ENCODE measurements at places on chromosomes 5 and 9.
A peak's percentile ranks its signal among the peaks of the same experiment; 100 is the strongest.

DNA sequence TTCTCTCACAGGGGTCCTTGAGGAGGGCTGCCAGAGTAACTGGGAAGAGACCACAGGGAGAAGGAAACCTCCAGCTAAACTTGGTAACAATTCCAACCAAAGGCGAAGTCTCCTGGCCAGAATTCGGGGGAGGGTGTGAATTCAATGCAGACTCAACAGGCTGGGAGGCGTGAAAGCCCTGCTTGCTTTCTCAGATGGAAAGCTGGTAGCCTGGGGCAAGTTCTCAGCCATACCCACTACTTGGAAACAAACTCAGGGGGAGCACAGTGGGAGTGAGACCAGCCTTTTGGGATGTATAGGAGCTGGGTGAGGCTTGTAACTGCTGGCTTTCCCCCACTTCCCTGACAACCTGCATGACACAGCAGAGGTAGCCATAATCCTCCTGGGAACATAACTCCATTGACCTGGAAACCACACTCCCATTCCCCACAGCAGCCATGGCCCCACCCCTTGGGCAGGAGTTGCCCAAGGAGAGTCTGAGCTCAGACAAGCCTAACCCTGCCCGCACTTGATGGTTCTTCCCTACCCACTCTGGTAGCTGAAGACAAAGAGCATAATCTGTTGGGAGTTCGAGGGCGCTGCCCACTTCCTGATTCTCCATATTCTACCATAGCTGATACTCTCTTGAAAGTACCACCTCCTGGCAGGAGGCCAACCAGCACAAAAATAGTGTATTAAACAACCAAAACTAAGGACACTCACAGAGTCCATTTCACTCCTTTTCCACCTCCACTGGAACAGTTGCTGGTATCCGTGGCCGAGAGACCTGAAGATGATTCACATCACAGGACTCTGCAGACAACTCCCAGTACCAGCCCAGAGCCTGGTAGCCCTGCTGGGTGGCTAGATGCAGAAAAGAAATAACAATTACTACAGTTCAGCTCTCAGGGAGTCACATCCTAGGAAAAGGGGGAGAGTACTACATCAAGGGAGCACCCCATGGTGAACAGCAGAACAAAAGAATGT, 123.8 kb downstream of the FAM170A start:
- no peak for DNase-seq

DNA sequence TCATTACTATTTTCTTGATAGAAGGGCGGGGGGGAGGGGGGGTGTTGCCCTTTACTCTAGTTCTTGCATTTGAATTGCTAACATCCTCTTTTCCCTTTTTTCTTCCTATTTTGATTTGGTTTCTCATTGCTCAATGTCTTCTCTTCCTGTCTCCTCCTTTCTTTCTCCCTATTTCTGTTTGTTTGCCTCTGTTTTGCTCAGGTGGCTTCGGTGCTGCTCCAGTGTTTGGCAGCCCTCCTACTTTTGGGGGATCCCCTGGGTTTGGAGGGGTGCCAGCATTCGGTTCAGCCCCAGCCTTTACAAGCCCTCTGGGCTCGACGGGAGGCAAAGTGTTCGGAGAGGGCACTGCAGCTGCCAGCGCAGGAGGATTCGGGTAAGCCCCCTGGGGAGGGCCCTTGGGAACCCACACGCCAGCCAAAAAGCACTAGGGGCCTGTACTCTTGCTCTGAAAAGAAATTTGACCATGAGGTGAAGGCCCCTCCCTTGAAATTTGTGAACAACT, 48.3 kb downstream of the FAM78A start:
- DNase-seq, result no peak

GRCh38 chr9:6922124-6922676, 164.4 kb downstream of the KDM4C start:
- DNase-seq, result no peak

DNA sequence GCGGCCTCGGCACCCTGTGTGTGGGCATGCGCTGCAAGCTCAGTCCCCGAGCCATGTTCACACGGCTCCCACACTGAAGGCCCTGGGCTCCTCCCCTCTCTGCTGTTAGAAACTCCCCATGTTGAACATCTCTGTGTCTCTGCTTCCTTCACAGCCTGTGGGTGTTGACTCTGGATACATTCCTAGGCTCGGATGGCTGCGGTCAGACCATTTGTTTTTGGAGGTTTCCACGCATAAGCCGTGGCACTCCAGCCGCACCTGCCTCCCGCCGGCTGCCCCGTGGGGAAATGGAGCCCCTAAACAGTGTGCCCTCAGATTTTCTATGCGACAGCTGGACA, 31.2 kb upstream of the LRRC14B start:
- no peak for DNase-seq

DNA sequence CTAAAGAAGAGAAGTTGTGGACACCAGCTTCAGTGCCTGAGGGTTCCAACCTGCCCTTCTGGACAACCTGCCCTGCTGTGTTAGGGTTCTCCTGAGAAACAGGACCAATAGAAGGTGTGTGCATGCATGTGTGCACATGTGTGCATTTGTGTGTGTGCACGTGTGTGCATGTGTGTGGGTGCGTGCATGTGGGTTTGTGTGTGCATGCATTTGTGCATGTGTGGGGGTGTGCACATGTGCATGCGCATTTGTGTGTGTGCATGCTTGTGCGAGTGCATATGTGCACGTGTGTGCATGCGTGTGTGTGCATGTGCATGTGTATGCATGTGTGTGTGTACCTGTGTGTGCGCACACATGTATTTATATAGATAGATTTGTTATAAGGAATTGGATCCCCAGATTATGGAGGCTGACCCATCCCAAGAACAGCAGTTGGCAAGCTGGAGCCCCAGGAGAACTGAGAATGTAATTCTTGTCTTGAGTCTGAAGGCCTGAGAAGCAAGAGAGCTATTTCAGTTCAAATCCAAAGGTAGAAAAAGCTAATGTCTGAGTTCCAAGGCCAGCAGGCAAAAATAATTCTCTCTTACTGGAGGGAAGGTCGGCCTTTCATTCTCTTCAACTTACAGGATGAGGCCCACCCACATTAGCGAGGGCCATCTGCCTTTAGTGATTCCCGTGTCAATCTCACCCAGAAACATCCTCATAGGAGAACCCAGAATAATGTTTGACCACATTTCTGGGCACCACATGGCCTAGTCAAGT, 62.9 kb upstream of the SYNPO start:
- no peak for DNase-seq

- DNase-seq, result no peak
Measured at GRCh38 chr5:59622848-59623247, 270.7 kb downstream of the PDE4D start.

DNA sequence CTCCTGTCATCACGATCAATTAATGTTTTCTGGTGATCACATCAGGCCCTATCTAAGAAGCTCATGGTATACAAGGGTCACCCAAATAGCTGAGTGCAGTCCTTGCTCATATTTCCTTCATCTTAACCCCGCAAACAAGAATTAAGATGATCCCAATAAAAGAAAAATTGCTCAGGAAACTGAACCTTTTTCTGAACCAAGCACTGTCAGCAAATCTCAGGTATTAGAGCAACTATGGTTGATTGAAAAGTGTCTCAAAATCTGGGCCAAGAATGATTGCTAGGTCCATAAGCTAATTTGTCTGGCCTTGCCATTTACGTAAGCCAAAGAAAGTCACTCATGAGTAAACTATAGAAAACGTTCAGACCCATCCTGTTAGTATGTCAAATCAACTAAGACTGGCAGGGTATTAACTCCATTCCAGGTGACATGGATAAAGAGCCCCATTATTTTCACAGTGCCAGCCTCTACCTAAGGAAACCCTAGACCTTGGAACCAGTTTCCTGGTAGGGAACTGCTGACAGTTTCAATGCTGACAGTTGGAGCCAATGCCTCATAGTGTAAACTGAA, 209.3 kb downstream of the DEPDC1B start:
- DNase-seq, result no peak

GRCh38 chr5:91390268-91390667, 7.2 kb upstream of the ARRDC3 start:
- DNase-seq, result no peak

- DNase-seq, result no peak
Measured at GRCh38 chr5:51380603-51381207, 2.5 kb upstream of the ISL1 start.

GRCh38 chr9:4797854-4798150, 5.1 kb downstream of the RCL1 start:
- DNase-seq, result no peak

- no peak for DNase-seq
Measured at GRCh38 chr9:70590315-70590677, 175.8 kb upstream of the KLF9 start.

DNA sequence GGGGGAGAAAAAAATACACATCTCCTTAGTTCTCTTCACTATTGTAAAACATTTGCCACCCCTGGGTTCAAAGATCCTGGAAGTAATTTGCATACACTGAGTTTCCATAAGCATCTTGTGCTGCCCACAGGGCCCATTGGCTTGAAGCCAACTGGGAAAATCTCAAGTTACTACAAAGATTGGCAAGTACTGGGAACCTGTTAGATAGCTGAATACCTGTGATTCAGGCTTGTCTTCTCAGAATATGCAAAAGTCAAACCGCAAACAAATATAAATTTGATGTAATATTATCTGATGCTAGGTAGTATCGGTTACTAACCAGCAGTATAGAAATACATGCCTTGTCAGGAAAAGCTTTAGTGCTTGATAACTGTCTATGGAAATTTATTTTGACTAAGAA, 156.9 kb upstream of the FST start:
- DNase-seq, result no peak

GRCh38 chr5:26894719-26895263, 143.6 kb downstream of the CDH9 start:
- DNase-seq, result no peak

DNA sequence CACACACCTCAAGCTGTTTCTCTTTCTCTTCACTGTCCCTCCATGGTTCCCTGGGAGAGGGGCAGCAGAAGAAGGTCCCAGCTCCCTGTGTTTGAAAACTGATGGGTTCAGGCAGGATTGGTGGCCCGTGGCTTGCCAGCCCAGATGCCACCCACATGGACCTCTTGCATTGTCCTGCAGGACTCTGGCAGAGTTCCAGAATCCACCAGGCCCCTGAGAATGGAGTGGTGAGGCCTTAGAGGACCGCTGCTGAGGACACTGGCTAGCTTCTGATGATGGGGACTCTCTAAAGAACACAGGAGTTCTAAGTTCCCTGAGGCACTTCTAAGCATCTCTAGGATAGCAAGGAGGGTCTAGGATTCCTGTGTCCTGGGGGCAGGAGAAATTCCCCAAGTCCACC, 24.8 kb downstream of the CTSL start:
- no peak for DNase-seq

DNA sequence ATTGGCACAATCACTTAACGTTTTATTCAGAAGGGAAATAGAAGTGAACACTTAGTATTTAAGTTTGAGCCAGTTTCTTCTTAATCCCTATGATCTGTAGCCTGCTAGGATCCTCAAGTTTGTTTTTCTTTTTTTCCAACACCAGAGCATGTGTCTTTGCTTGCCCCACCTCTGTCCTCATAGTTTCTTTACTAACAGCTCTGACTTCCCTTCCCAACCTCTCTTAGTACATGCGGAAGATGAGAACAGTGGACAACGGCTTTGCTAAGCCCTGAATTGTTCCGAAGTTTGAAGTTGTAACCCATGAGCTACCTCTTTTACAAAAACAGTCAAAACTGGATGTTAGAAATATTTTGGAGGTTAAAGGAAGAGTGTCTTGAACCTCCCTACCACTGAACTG, 61.7 kb upstream of the TAF11L2 start:
- no peak for DNase-seq

DNA sequence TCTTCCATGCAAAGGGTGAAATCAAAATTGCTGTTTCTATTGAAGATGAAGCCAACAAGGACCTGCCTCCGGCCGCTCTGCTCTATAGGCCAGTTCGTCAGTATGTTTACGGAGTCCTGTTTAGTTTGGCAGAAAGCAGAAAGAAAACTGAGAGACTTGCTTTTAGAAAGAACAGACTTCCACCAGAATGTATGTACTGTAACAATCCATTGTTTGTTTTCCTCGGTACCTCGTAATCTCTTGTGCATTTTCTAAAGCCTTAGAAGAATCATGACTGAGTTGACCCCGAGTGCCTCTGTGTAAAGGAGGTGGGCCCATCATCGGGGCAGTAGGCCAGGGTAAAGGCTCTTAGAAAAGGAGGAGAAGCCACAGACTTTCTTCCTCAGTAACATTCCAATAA, 44.2 kb upstream of the PHF2 start:
- DNase-seq, result no peak

GRCh38 chr5:18152671-18153070, 518.4 kb downstream of the TAF11L14 start:
- no peak for DNase-seq

DNA sequence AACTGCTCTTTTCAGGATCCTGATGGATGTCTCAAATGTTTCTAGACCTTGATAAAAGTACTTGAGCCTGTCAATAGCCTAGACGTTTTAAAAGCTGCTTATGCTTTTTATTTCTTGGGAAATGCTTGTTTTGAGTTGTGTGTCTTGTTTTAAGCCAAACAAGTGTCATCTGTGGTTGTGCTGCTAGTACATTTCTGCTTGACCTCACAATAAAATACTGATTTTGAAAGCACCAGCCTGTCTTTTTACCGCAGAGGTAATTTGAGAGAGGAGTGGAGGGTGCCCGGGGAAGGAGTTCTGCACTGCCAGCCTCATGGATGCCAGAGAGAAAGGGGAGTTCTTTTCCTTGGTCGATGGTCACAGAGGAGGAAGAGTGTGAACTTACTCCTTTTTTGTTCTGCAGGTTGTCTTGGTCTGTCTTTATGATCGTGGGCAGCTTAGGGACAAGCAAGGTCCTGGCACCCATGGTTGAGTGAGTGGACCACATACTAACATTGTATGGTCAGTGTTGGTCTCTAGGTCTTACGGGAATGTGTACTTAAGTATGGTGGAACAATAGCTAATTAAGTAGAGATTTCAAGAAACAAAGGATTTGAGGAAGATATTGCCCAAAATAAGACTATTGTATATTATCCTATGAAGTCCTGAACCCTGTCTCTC, 61.0 kb downstream of the TRIO start:
- no peak for DNase-seq

DNA sequence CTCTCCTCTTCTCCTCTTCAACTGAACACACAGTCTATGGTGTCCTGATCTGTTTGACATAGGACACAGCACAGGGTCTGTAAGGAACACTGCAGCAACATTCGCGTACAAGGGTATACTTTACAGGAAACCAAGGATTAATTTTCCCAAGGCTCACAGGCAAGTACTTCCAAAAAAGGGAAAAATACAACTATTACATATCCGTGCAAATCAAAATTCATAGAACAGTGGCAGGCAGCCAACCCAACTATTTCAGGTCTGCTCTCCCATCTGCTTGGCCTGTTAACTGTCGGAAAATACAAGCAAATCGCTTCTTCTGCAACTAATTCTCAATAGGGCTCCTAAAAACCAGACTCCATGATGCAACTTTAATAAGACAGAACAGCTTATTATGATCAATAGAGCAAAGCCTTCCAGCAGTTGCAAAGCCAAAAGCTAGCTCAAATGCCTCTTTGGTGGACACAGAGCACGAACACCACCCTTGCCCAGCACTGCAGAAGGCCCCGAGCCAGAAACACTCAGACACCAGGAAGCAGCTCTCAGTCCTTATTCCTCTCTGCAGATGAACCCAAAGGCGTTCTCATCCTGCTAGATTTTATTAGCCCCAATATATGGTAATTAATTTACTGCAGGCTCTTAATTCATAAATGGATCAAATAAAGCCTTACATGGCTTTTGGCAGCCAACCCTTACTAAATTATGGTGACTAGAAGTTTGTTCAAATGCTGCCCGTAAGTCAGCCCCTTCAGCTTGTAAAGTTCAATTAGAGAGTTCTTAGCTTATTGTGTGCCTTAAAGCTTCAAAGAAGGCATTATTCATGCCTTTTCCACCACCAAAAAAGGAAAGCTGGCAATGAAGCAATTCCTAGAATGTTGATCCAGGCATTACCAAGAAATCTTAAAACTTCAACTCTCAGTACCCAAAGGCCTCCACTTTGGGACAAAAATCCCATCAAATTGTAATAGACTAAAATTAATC, 68.8 kb downstream of the ZNF608 start:
- no peak for DNase-seq

GRCh38 chr9:135602789-135603481, 36.4 kb downstream of the GLT6D1 start:
- DNase-seq, result peak; percentile 40

All from KG1 (cell line).